ENCODE measurements at places on chromosomes 13 and 19.
A peak's percentile ranks its signal among the peaks of the same experiment; 100 is the strongest.

- H3K4me1 ChIP-seq, result no peaks in the 10 kb centered on the region
These were observed 3.8 kb downstream of the DOCK9 start for GRCh38 chr13:98974053-98974452.

GRCh38 chr13:80655778-80656511 lies 315.0 kb upstream of the SPRY2 start:
- DNase-seq, result no peak
- no peaks in the 10 kb centered on the region for H3K36me3 ChIP-seq
- no peak overlapping the region for H3K4me3 ChIP-seq
- no peak overlapping the region for H3K27ac ChIP-seq
- H3K27me3 ChIP-seq, result no peaks in the 10 kb centered on the region

- DNase-seq, result no peak
- no peak overlapping the region for H3K27ac ChIP-seq
- no peaks in the 10 kb centered on the region for H3K4me1 ChIP-seq
- H3K36me3 ChIP-seq, result no peaks in the 10 kb centered on the region
- no peak overlapping the region for H3K4me3 ChIP-seq
These were observed 16.4 kb downstream of the FPR3 start for GRCh38 chr19:51811344-51811743.

DNA sequence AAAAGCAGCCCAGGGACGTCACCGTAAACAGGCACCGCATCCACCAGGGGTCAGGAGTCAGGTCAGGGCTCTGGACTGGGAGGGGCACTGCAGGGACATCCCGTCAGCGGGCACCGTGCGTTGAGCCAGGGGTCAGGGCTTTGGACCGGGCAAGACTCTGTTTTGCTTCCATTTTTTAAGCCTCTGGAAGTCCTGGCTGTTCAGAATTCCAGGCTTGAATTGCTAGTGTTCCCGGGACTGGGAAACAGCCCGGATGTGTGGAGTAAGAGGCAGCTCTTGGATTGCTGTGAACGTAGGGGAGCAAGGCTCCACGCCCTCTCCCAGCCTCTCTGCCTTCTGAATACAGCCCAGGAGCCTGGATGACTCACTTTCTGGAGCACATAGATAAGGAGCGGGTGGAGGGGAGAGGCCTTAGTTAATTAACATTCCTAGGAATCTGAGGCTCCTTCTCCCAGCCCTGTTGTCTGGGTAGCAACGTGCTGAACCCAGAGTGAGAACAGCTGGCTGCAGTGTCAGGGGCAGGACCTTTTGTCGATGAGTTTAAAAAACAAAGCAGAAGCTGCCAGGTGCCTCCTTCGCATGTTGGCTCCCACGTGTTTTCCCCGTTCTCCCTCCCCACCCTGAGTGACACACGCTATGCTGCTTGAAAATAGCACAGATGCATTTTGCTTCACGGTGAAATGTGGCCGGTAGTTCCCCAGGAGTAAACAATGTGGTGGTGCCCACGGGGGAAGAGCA lies 21.9 kb downstream of the ATP11A start:
- H3K4me1 ChIP-seq, result no peaks in the 10 kb centered on the region
- peak overlapping the region; percentile 19 for H3K4me3 ChIP-seq
- peak; percentile 87 for DNase-seq
- H3K36me3 ChIP-seq, result no peaks in the 10 kb centered on the region
- peak overlapping the region; percentile 74 for H3K27ac ChIP-seq
- H3K27me3 ChIP-seq, result no peaks in the 10 kb centered on the region

All from kidney (tissue), 22 donors.